Central memory CD4-positive, alpha-beta T cell (primary cell): ENCODE measurements at places on chromosomes 4 and X.

- no peak for DNase-seq
These were observed 10.1 kb downstream of the SORCS2 start for GRCh38 chr4:7202411-7202810.

DNA sequence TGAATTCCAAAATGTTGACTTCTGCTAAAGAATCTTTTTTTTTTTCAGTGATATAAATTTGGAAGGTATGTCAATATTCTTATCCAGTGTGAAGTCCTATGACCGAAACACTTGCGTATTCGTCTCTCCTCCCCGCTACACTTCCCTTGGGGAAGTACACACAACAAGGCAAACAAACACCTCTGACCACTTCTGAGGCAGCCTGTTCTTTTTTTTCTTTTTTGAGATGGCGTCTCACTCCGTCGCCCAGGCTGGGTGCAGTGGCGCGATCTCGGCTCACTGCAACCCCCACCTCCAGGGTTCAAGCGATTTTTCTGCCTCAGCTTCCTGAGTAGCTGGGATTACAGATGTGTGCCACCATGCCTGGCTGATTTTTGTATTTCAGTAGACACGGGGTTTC is 78.1 kb upstream of the DHRSX start:
- DNase-seq = no peak

DNA sequence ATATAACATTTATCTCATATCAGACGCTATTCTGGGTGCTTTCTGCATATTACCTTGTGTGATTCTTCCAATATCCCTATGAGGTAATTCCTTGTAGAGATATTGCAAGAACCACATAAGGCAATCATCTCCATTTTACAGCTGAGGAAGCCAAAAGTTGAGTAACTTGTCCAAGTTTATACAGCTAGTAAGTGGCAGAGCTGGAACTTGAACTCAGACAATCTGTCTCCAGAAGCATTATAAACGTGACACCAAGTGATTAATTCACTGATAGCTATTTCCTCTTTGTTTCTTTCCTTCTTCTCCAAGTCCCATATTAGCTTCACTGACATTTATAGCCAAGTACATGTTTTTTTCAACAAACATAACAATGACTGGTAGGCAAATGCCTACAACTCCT is 7.3 kb downstream of the EMCN start:
- no peak for DNase-seq

DNA sequence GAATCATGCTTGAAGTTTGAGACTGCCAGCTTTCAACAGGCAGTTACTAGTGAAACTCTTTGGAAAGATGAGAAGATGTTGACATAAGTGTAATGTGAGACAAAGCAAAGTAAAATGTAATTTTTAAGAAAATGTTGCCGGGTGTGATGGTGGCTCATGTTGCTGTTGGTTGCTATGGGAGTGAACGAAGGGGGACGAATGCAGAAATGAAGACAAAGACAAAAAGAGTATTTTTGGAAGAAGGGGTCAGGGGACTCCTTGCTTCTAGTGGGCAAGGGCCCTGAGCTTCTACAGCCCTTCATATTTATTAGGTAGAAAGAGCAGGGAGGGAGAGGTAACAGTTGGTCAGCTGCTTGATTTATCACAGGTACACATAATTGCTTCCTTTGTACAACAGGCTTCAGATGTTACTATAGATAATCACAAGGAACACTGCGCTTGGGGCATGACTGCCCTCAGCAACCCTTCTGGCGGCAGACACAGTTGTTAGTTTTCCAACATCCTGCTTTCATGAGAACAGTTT is 11.9 kb upstream of the UGDH start:
- DNase-seq = no peak

- no peak for DNase-seq
These were observed 618.0 kb downstream of the STPG2 start for GRCh38 chr4:97525236-97525635.

DNA sequence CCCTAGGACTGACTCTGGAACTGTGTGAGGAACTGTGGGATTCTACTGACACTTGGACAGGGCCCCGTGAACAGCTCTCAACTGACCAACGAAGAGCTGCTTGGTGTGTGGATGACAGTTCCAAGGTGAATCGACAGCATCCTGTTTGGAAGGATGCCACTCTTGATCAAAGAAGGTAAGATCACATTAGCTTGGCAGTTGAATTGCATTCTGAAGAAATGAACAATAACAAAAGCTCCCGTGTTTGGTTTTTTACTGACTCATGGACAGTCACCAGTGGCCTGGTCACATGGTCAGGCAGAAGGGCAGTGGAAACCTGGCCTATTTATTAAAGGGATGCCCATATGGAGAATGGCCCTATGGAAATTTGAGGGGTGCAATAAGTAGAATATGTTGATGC is 33.1 kb upstream of the GPR34 start:
- DNase-seq = no peak

- DNase-seq = no peak
These were observed 14.9 kb downstream of the PPP3CA start for GRCh38 chr4:101332424-101332823.

DNA sequence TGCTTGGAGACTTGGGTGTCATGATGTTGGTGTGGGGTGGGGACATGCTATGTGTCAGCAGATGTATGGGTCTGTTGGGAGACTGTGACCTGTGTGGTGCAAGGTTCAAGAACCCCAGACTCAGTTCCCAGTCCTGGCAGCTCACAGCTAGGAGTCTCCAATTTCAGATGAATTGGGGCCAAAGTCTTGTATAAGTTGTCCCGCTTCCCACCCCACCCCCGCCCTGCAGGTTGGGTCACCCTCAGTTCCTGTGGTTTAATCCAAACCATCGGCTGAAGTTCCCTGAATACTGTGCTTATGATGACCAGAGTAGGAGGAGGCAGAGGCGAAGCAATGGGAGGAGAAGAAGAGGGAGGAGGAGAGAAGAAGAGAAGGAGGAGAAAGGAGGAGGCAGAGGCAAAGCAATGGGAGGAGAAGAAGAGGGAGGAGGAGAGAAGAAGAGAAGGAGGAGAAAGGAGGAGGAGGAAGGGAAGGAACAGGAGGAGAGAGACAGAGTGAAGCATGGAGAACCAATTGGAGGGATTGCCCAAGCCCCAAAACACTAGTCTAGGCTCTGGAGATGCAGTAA is 112.6 kb downstream of the EFNB1 start:
- no peak for DNase-seq

DNA sequence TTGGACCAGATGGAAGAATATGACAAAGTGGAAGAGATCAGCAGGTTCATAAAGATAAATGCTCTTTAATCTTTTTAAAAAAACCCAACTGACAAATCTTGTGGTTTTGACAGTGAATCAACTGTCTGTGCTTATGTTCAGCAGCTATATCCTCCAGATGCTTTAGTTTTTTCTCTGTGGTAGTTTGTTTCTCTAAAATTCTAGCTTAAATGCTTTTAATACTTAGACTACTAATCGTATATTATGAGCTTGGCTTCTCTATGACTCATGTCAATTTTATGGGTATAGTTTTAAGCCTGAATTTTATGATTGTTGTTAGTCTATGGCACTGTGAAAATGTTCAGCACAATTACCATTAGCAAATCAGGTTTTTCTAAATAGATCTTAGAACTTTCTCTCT is 12.9 kb downstream of the HHIP start:
- no peak for DNase-seq

DNA sequence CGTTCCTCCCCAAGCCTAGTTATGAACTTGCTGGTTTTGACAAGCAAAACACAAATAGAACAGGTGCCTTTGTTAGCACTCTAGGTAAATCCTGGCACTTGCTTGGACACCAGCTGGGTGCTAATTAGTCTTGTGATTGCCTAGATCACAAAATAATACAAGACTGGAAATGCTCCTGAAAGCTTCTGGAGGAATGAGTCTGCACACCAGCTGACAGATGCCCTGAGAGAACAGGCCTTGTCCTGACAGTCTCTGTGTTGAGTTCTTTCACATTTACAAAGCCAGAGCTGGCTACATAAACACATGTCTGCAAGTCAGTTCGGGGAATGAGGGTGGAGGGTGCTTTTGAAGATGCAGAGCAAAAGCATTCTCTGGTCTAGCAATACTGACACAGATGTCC is 93.8 kb downstream of the ELOVL6 start:
- DNase-seq = no peak

- DNase-seq = peak; percentile 20
These were observed 6.7 kb upstream of the WAS start for GRCh38 chrX:48676893-48677270.

DNA sequence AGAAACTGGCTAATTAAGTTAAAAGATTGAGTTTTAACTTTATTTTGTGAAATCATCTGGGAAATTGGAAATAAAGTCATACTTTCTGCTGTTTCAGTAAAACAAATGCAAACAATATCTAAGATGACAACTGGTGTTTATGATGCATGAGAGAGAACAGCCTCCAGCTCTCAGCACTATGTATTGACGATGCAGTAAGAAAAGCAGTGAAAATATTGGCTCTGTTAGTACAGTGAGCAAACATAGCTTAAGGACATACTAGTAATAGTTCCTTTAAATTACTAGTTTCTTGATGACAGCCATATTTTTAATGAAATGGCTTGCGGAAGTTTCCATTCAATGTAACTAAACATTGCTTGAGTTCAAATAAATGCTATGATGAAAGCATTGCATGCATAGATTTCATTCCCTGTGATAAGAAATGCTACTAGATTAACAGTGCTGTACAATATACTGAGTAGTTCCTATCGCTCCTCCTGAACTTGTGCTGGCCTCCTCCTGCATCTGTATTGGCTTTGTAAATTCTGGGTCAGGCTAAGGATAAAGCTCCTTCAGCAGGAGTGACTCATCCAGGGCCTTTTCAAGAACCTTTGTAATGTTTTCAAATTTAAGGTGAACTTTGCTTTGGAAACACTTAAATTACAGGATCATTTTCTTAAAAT is 11.6 kb downstream of the ARHGAP24 start:
- no peak for DNase-seq

- DNase-seq = no peak
These were observed 779.6 kb upstream of the HTR2C start for GRCh38 chrX:113804291-113804690.

GRCh38 chr4:17055788-17056187 is 157.3 kb upstream of the LDB2 start:
- DNase-seq = no peak

DNA sequence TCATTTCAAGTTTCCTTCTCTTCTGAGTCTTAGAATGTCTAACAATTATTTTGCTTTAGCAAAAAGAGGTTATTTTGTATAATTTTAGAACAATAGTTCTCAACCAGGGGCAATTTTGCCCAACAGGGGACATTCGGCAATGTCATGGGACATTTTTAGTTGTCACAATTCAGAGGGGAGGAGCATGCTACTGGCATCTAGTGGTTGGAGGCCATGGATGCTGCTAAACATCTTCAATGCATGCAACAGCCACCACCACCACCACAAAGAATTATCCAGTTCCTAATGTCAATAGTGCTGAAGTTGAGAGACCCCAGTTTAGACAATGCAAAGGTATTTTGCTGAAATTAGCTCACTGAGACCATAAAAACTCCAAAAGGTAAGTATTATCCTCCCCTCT is 122.5 kb downstream of the ARHGAP6 start:
- no peak for DNase-seq

DNA sequence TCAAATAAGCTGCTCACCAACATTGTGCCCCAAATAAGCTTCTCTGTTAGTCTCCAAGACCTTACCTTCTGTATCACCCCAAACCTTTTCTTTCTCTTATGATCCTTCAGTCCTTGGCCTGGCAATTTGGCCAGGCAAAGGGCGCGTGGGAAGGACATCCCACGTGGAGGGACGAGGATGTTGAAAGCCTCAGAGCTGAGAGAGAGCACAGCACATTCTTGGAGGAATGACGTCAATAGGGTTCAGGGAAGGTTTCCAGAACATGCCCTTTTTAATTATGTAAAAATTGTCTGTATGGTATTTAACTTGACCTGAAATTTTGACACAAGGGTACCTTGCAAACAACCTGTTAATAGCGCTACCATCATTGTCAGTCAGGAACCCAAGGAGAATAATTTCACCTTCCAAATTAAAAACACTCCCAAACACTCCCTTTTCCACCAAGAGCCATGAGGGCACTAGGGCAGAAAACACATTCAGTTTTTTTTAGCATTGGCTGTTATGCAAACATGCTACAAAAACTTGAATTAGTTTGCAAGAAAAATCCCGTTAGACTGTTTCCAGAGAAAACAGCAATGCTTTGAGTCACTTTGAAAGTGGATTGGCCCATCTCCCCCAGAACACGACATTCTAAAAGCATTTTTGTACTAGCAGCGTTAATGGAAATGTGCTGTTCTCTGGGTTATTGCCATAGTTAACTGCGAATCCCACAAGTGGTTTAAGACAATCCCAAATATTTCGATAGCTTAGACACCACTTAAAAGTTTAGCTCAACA is 183.2 kb upstream of the PUDP start:
- no peak for DNase-seq

- DNase-seq = no peak
These were observed 194.0 kb downstream of the PCDH19 start for GRCh38 chrX:100216083-100216482.

GRCh38 chr4:172980219-172980618 is 188.4 kb upstream of the GALNT7 start:
- no peak for DNase-seq

DNA sequence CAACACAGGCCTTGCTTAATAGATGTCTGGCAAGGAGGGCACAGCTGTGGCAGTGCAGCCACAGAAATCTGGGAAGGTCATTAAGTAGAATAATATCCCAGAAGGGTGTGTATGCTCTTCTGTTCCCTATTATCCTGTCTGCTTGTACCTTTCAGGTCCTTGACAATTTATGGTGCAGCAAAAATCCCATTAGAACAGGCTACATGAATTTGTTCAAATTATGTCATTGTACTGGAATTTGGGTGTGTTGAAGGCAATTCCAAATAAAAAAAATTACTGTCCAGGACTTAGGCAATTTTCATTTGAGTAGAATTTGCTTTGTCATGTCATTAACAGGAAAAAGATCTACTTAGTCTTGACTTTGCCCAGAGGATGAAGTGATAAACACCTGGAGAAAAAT is 192.1 kb downstream of the IDS start:
- no peak for DNase-seq

- no peak for DNase-seq
These were observed 69.3 kb downstream of the HHIP start for GRCh38 chr4:144715230-144715629.

GRCh38 chr4:40682290-40683101 is 52.8 kb upstream of the RBM47 start:
- no peak for DNase-seq

DNA sequence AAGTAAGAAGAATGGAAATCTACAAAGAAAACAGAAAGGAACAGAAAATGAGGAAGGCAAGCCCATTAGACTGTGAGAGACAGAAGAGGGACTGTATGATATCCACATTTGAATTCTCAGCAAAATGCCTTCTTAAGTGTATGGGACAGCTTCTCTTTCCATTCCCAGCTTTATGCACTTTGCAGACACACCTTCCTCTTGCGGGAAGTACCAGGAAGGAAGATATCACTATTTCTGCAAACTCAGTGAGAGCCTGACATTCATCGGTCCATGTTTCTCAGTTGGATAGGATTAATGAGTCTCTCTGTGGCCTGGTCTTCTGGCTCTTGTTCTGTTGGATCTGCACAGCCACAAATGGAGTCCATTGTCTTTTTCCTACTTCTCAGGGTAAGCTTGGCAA is 31.6 kb upstream of the DHX15 start:
- no peak for DNase-seq

DNA sequence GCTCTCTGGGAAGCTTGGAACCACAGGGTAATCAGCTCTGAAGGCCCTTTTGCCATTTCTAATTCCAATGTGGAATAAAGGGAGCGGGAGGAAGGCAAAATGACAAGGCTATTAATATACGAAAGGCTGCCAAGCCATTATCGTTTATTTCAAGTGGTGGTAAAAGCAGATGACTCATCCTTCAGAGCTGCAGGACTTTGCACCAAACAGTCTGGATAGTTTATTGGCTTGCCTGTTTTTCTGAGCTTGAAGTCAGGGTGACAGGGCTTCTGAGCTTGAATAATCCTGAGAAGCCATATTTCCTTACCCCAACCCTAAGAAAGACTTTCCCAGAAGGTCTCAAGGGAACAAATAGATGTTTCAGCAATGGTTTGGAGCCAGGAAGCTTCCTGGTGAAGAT is 7.7 kb upstream of the GABRE start:
- DNase-seq = no peak
